ENCODE measurements at places on chromosomes 7 and 10.

DNA sequence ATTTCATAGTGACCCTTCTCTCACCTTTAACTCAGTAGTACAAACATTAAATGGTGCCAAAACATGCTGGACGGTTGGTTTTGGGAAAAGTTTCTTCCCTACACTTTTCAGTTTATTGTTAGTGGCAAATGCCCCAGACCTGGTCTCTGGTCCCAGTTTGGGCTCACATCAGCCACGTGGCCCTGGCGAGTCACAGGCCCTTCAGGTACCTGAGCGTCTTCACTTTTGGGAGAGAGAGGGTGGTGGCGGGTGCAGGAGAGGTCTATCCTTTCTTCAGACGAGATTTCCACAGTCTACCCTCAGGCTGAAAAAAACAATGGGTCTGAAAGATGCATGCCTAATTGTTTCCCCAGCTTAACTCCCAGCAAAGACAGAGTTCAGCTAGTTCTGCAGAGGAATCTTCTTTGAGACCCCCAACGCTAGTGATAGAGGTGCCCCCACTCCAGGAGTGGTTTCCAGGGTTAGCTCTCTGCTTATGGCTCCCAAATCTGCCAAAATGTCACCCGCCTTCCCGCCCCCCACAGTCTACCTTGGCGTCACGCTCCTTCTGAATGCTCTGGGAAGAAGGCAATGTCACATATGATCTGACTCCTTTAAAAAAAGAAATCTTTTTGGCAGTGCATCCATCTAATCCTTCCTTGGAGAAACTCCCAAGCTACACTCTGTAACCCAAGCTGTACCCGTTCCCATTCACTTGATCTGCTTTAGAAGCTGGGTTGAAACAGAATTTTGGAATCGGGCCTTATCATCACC is 384.8 kb upstream of the FOXK1 start:
- DNase-seq = no peak

GRCh38 chr10:3502673-3503072 is 282.3 kb downstream of the KLF6 start:
- DNase-seq = no peak

DNA sequence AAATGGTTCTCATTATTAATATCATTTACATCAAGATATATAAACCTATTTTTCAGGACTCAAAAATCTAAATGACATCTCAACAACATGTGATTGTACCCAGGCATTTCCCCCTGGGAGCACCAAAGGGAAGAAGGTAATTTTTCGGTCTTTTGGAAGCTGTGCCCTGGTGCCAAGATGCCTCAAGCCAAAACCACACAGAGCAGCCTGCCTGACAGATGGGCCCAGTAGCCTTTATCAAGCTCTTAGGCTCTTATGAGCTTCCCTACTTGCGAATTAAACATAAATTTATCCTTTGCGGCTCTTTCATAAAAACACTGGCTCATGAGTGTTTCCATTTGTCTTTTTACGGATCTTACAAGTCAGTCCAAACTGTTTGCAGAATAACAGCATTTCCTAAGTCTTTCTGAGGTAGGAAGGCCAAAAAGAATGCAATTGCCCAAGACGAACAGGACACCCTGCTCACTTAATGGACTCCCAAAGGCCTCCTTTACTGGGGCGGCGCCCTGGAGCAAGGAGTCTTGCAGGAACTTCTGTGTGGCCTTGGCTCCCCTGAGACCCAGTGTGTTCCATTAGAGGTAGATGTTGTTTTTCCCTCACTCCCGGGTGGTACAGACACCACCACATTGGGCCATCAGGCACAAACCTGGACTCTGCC is 4.1 kb upstream of the RASSF4 start:
- no peak for DNase-seq

DNA sequence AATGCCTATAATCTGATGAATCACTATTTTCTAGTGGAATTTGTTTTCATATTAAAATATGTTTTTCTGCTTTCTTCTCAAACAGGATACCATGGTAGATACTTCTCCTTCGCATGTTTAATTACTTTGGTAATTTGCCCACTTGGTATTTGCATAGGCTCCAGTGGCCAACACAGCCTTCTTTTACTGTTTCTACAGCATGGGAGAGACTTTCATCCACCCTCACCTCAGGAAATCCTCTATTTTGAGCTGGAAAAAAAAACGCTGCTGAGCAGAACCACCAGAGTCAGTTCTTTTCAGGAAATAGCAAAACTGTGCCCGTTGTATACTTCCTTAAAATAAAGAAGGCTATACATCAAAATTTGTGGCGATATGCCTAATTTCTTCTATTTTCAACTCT is 213.3 kb downstream of the MDFIC start:
- DNase-seq = no peak

GRCh38 chr7:118039963-118040489 is 143.9 kb upstream of the LSM8 start:
- DNase-seq = no peak

DNA sequence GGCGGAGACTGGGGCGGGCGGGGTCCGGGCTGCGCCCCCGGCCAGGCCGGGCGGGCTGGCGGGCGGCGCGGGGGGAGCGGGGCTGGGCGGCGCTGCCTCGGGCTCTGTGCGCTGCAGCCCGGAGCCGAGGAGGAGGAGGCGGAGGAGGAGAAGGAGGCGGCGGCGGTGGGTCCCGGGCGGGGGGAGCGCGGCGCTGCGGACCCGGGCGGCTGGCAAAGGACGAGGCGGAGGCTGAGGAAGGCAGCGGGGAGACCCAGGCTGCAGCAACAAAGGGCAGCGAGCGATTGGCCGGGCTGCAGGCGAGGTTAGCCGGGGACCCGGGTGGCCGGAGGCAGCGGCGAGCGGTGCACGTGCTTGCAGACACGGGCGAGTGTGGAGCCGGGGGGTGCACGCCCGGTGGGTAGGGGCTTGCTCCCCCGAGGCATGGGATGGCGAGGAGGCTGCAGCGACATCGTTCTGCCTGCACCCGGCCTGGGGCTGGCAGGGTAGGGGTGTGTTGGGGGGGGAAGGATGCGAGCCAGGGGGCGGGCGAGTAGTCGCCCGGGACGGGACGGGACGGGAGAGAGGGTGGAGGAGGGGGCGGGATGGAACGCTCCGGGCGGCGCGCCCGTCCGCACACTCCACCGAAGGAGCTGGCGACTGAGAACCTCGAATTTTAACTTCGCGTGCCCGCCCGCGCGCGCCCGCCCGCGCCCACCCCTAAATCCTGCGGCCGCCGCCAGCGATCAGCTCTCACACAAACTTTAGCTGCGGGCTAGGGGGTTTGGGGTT is 844 bp upstream of the KAT6B start:
- DNase-seq = no peak

GRCh38 chr10:117972168-117972837 is 74.4 kb downstream of the RAB11FIP2 start:
- no peak for DNase-seq

DNA sequence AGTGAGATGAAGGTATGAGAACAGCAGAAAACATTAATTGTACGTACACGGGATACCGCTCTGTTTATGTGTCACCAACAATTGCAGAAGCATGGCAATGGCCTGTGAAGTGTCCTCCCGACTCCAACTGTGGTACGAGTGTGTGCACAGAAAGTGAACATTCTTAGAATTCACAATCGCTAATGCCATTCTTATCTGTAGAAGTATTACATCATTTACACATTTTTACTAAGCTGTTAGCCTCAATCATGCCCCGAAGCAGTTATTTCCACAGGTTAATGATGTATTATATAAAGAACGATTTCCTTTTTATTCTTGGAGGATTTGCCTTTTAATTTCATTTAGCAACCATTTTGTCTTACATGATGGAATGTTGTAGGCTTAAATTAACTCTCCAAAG is 103.4 kb downstream of the EVX1 start:
- DNase-seq = no peak

DNA sequence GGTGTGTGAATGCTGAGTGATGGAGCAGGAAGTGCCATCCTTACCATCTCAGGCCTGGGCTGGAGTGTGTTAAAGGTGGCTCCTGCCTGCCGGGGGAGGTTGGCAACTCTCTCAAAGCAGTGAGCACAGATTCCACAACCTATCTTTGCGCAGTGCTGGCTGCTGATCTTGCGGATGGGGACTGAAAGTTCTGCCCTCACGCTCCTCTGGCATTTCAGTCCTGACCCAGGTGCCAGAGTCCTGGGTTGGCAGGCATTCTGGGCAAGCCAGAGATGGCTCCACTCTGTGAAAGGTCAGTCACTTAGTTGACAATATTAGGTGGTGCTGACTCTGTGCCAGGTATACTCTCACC is 315.5 kb downstream of the RPS24 start:
- DNase-seq = no peak

- no peak for DNase-seq
Observed at GRCh38 chr10:3365630-3366029, 193.0 kb upstream of the PITRM1 start.

Measured in AG09319 (cell line).